Fibroblast of skin of left quadriceps (primary cell): ENCODE measurements at places on chromosomes 7 and 10.

DNA sequence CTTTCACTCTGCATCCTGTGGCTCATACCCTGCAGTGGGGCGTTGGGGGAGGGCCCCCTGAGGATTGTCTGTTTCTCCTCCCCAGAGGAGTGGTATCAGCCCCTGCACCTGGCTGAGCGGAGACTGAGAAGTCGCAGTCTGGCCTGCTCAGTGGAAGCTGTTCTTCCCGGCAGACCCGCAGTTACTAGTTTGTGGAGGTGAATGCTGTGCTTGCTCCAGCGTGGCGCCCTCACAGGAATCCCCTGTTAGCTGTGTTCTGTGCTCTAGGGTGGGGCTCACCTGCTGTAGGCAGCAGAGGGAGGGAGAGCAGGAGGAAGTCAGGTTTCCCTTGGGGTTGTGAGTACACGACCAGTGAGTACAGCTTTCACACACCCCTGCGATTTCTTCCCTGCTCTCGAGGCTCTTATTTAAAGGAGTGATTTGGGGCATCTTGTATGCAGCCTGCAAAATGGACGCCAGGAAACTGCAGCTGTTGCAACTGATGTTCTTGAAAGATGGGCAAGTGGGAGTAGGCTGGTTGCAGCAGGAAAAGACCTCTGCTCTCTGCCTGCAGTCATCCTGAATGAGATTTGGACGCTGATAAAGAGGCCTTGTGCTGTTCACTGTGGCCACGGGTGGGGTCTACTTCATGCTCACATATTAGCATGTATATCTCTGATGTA, 66.4 kb downstream of the HK1 start:
- no peak for DNase-seq

GRCh38 chr7:142956951-142957623, 5.1 kb downstream of the KEL start:
- no peak for DNase-seq

GRCh38 chr10:61337741-61338140, 115.4 kb downstream of the TMEM26 start:
- DNase-seq, result no peak

GRCh38 chr10:131723297-131724168, 177.3 kb upstream of the PPP2R2D start:
- no peak for DNase-seq

DNA sequence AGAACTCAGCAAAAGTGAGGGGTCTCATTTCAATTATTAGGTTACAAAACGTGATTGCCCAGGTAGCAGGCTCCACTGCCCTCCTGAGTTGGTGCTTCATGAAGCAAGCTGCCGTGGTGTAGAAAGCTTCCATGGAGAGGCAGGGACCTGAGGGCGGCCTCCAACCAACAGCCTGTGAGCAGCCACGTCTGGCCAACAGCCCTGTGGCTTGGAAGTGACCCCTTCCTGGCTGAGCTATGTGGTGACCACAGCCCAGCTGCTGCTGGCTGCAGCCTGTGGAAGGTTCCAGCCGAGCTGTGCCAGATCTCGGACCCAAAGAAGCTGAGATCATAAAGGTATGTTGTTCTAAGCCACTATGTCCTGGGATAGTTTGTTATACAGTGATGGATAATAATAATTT, 122.5 kb upstream of the KLF6 start:
- DNase-seq, result no peak

- DNase-seq, result no peak
Observed at GRCh38 chr7:93516834-93517233, 57.7 kb downstream of the CALCR start.
